ENCODE measurements at places on chromosomes 11 and 22. TPM values are rescaled to one million over a fixed set of nuclear protein-coding genes. Genes with fewer than 3 reads are reported as not detected.

The TREH gene
- total RNA-seq = not detected

The MRPL21 gene
- total RNA-seq = 33.3 TPM

The KCTD14 gene
- 2.7 TPM for total RNA-seq

The FDXACB1 gene
- 4.9 TPM for total RNA-seq

The OR6T1 gene
- not detected for total RNA-seq

The OR4D9 gene
- not detected for total RNA-seq

The TEX54 gene
- not detected for total RNA-seq

The OR5AN1 gene
- total RNA-seq = not detected

The RIMBP3C gene
- total RNA-seq = 1.2 TPM

The KREMEN1 gene
- 38.2 TPM for total RNA-seq

The NXF1 gene
- 67.8 TPM for total RNA-seq

The NCAM1 gene
- 447 TPM for total RNA-seq

The CALCA gene
- total RNA-seq = not detected
